ENCODE measurements at places on chromosomes 12 and 14. TPM values are rescaled to one million over a fixed set of nuclear protein-coding genes. Genes with fewer than 3 reads are reported as not detected.

- H3K4me3 ChIP-seq = no peak overlapping the region
- H3K27ac ChIP-seq = no peak overlapping the region
- no peak for DNase-seq
- H3K4me1 ChIP-seq = no peaks in the 10 kb centered on the region
- no peaks in the 10 kb centered on the region for H3K36me3 ChIP-seq
- peaks cover 14% of the 10 kb centered on the region for H3K27me3 ChIP-seq
Measured at GRCh38 chr12:65803251-65803650, 21.0 kb upstream of the HMGA2 start.

GRCh38 chr12:5554711-5555110 is 122.8 kb downstream of the NTF3 start:
- no peak for DNase-seq
- no peak overlapping the region for H3K27ac ChIP-seq
- H3K36me3 ChIP-seq = no peaks in the 10 kb centered on the region

DNA sequence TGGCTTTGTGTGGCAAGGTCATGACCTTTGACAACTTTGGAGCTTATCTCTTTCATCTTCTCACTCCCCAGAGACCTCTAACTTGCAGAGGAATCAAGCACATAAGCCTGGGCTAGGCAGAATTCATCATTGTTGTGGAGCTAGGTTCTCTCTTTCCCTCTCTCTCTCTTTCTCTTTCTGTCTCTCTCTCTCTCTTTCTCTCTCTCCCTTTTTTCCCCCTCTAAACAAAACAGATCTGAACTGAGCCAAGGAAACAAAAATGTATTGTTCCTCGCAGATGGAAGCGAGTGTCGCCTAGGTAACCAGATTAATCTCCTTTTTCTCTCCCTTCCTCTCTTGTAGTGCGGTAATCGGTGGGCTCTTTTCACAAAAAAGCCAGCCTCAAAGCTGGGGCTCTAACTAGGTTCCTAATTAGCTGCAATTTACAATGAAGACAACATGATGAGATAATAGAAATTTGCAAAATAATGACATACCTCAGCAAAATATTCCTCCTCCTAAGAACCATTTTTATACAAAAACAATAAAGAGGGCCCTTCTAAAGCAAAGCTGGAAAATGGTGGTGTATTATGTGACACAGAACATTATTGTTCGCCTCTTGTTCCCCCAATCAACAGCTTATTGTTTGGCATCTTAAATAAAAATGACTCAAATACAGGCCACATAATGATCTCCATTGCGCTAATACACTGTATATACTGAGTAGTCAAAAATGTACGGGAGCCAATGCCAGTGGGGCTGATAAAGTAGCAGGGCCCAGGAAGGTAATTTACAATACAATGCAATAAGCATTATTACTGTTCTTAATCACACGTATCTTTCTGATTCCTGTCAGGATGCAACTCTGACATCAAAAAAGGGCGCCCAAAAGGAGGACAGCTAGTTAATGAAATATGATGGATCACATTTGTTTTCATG is 65.7 kb upstream of the SOX5 start:
- no peak overlapping the region for H3K27ac ChIP-seq
- no peak for DNase-seq

DNA sequence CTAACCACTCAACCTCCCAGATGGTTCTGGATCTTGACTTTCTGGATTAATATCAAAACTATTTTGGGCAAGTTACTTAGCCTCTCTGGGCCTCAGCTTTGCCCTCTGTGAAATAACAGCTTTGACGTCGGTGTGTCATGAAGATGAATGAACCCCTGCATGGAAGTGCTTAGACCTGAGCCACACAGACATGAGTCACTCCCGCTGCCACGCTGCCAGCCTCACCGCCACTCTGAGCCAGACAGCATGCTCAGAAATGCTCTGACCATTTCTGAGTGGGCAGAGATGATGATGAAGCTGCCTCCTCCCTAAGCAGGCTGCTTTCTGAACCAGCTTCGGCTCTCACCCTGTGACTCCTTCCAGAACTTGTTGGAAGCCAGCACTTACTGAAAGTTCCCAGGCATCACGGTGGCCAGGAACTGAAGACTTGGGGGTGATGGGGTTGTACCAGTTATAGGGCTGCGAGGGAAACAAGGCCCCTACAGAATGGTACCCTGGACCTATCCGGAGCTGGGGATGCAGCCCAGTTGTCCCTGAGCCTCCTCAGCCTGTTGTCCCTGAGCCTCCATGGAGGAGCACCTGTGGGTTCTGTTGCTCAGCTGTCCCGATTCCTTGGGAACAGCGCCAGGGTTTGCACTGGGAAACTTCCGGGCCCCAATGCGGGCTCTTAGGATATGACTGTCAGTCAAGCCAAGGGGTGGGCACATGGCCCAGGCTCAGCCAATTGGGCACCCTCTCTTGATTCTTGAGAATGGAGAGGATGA is 2.0 kb upstream of the CCDC197 start:
- no peaks in the 10 kb centered on the region for H3K36me3 ChIP-seq
- DNase-seq = no peak
- no peak overlapping the region for H3K4me3 ChIP-seq
- H3K27ac ChIP-seq = peak overlapping the region; percentile 51
- H3K4me1 ChIP-seq = peaks cover 39% of the 10 kb centered on the region

Gene SMCO3
- not detected for total RNA-seq

Measured in activated T-helper 2 cell treated with anti-CD3 and anti-CD28 coated beads, Interferon-gamma antibody, Interleukin-2, Interleukin-4, amounts not matched to agents 10 μg/mL and 5 μg/mL and 100 μg/mL, durations not matched to agents 14 hours and 24 hours and 36 hours (primary cell).